Activated naive CD8-positive, alpha-beta T cell treated with anti-CD3 and anti-CD28 coated beads for 36 hours (primary cell): ENCODE measurements at places on chromosomes 12 and 14.
A peak's percentile ranks its signal among the peaks of the same experiment; 100 is the strongest.

GRCh38 chr14:93799989-93800921 is 12.0 kb upstream of the PRIMA1 start:
- DNase-seq: no peak

DNA sequence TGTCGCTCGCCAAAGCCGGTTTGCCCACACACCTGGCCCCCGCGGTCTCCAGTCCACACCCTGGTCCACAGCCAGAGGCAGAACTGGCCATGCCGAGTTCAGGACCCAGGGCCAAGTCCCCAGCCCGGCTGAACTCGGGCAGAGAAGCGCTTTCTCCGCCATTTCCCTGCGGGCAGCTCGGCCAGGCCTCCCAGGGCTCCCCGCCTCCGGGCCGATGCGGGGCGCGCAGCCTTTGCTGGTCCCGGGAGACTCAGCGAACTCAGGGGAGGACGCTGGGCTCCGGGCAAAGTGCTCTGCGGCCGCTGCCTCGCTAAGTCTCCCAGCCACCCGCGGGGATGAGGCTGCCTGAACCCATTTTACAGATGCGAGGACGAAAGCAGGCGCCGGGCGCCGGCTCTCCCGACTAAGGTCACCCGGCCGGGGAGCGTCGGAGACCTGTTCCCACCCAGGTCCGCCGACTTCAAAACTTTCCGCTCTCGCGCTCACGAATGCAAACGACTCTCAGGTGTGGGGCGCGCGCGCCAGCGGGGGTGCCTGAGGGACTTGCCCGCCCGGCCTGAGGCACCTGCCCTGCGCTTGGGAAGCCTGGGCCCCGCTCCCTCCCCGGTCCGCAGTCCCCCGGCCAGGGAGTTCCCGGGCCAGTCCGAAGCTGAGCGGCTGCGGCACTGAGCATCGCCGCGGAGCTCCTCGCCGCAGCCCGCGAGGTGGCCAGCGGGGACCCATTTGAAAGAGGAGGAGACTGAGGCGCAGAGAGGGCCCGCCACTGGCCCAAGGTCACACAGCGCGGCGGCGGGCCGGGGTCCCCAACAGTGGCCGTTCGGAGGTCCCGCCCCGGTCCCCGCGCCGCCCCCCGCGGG is 627 bp downstream of the TESC start:
- peak; percentile 41 for DNase-seq

GRCh38 chr14:101257551-101257950 is 303.7 kb upstream of the DIO3 start:
- no peak for DNase-seq

- DNase-seq: no peak
These were observed 30.4 kb upstream of the BCAT1 start for GRCh38 chr12:24979329-24979728.

- DNase-seq: no peak
These were observed 60.5 kb upstream of the KIF21A start for GRCh38 chr12:39503439-39503838.

DNA sequence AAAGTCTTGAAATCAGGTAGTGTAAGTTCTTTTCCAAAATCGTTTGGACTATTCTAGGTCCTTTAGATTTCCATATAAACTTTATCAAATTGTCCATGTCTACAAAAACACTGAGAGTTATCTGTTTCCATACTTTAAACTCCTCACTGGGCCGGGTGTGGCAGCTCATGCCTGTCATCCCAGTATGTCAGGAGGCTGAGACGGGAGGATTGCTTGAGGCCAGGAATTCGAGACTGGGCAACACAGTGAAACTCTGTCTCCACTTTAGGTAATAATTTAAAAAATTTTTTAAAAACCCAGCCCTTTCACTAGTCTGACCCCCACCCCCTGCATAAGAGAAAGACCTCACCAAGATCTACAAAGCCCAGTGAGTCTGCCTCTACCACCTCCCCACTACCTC is 6.4 kb upstream of the ISM2 start:
- no peak for DNase-seq

- no peak for DNase-seq
These were observed 15.4 kb upstream of the PLEKHG3 start for GRCh38 chr14:64688811-64689281.

DNA sequence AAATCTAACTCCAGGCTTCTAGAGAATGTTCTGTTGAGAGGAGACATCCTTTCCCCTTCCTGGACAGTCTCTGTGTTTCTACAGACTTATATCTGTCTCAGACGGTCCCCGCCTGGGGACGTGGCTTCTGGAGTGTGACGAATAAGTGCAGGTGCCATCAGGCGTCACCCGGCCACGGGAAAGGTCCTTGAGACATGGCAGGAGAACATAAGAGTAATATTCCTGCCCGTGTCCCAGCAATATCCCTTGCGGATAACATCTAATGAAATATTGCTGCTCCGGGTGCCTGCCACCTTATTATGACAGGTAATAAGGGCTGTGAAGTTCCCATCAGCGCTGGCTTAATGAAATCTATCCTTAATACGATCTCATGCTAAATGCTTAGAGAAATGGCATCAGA is 139.6 kb downstream of the PIWIL1 start:
- no peak for DNase-seq

- no peak for DNase-seq
These were observed 268.7 kb downstream of the ZFP36L1 start for GRCh38 chr14:68523989-68524725.

DNA sequence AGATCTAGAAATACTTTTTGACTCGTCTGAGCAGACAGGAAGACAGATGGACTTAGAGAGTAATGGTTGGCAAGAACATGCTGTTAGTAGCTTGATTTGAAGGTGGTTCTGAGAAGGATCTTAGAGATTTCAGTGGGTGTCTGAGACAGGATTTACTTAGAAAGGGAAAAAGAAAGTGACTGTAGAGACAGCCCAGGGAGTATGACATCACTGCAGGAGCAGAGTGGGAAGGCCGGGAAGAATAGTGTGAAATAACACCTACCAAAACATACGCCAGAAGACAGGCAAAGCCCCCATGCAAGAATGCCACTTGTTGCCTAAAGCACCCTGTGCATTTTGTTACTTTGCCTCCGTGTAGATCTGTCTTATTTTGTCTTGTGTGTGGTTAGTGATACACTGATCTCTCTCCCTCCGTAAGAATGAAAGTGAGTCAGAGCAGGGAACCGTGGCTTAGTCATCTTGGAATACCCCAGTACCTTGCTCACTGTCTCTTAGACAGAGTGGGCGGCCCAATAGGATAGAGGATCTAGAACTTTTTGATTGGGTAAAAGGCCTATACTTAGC is 161.3 kb upstream of the IFNG-AS1 start:
- peak; percentile 26 for DNase-seq

DNA sequence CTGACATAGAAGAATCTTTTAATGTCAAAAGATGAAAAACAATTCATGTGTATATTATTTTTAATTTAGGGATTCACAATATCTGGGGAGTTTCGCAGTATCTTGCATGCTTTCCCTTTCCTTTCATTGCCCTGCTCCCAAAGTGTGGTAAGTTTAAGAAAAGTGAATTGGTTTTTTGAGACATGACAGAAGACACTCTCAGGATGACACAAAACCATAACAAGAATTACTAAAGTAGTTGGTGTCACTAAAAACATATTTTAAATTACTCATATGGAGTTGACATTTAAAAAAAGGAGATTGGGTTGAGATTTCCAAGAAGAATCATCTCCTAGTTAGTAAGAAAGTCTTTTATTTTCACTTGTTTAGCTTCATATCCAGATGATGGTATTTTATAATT is 5.1 kb upstream of the PCNX1 start:
- DNase-seq: no peak

- no peak for DNase-seq
These were observed 5.5 kb upstream of the GAS2L3 start for GRCh38 chr12:100567945-100568344.

GRCh38 chr12:13602172-13602571 is 379.2 kb downstream of the GRIN2B start:
- DNase-seq: no peak

GRCh38 chr14:55285048-55285652 is 13.9 kb downstream of the FBXO34 start:
- no peak for DNase-seq

DNA sequence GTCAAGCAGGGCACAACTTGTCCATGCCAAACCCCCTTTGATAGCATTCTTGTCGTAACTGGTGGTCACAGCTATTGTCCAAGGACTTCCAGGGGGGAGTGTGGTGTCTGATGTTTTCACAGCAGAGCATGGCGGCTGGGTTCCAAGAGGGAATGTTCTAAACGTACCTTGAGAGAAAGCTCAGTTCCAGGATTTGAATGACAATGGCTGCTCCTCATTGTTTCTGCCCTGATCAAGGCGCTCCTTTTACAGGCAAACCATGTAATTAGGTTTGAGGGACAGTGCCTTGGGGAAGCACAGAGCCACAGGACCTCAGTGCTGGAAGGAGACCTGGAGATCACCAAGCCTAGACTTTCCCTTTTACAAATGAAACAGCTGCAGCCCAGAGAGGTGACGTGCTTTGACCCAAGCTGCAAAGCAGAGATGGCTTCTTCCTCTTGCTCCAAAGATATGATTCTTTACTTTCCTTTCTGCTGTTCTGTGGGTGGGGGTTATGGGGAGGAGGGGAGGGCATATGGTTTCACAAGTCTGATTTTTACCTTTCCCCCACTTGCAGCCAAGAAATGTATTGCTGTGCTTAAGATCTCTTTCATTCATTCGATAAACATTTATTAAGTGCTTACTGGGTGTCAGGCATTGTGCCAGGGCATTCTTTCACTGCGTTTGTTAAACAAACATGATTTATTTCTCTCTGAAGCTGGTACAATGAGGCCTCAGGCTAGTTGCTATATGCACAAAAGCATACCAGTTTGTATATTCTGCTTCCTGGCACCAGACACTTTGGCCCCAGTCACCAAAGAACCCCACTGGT is 172.8 kb downstream of the KTN1 start:
- DNase-seq: no peak

GRCh38 chr12:116116650-116117424 is 160.7 kb downstream of the MED13L start:
- DNase-seq: no peak

GRCh38 chr14:77488558-77488957 is 10.1 kb downstream of the ISM2 start:
- DNase-seq: no peak

- no peak for DNase-seq
These were observed 385.6 kb downstream of the SYT1 start for GRCh38 chr12:79250186-79250585.

DNA sequence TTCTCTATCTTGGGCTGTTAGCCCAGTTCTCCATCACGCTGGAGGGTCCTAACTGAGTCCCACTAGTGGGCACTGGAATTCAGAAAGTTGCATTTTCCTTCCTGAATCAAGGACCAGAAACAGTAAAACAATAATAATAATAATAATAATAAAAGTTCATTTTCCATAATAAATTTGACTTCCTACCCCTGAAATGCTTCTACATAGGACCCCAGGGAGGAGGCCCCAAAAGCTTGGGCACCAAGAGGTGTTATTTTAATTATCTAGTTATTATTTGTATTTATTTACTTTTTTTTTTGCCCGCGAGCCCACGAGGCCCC is 12.4 kb downstream of the SCNN1A start:
- DNase-seq: no peak

GRCh38 chr14:60178820-60179219 is 13.6 kb upstream of the DHRS7 start:
- no peak for DNase-seq

DNA sequence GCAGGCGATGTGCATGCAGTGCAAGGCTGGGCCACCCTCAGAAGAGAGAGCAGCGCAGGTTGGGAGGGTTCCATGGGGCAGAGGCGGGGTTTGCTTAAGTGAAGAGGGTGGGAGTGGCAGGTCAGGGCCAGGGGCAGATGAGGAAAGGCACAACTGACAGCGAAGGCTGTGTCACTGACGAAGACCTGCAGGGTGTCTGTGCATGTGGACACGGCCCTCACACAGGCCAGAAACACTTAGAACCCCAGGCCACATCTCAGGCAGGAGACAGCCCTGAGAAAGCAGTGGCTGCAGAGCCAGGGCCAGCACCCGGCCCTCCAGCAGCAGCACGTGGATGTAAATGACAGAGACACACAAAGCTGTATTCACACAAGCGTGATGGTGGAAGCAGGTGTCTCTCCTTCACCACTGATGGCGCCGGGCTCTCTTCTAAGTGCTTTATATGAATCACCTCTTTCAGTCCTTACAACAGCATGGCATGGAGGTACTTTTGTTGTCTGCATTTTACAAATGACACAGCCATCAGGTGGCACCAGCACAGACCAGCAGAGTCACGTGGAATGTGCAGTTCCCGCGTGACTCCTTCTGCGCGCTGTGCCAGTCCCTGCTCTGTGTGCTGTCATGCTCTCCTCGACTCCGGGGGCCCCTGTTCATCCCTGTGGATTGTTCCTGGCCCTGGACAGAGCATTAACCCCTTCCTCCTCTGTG is 54.6 kb downstream of the TSPAN11 start:
- no peak for DNase-seq

- DNase-seq: peak; percentile 23
These were observed 172.2 kb upstream of the GZMB start for GRCh38 chr14:24806061-24806678.

DNA sequence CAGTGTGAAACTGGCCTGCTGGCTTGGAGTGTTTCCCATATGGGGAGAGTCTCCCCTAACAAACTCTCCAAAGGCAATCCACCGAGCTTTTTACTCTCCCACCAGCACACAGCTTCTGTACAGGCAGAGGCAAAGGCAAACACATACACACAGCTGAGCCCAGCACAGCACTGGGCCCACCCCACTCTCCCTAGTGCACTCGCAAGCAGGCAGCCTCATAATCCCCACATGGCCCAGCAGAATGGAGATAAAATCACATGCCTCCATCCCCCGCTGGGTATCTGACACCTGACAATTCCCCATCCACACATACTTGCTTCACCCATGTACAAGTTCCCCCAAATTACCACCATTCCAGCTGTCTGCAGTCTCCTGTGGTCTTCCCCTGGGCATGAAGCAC is 3.4 kb downstream of the HOXC12 start:
- no peak for DNase-seq

DNA sequence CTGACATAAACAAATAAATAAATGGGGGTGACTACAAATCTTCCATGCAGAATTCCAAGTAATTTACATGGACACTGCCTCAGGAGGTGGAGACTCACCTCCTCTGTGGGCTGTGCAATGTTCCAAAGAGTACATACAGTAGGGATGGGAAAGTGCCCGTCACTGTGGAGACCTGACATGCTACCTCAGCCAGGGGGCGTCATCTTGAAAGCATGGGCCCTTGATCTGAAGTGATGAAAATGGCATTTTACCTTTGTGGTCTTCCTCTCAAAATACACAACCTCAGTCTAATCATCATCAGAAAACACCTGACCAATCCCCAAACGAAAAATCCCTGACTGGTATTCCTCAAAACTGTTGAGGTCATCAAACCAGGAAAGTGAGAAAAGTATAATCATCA is 48.4 kb downstream of the ANAPC7 start:
- peak; percentile 23 for DNase-seq
